Glutamatergic neuron (in vitro differentiated cells): ENCODE measurements at places on chromosomes 11 and 22. TPM values are rescaled to one million over a fixed set of nuclear protein-coding genes. Genes with fewer than 3 reads are reported as not detected.

DNA sequence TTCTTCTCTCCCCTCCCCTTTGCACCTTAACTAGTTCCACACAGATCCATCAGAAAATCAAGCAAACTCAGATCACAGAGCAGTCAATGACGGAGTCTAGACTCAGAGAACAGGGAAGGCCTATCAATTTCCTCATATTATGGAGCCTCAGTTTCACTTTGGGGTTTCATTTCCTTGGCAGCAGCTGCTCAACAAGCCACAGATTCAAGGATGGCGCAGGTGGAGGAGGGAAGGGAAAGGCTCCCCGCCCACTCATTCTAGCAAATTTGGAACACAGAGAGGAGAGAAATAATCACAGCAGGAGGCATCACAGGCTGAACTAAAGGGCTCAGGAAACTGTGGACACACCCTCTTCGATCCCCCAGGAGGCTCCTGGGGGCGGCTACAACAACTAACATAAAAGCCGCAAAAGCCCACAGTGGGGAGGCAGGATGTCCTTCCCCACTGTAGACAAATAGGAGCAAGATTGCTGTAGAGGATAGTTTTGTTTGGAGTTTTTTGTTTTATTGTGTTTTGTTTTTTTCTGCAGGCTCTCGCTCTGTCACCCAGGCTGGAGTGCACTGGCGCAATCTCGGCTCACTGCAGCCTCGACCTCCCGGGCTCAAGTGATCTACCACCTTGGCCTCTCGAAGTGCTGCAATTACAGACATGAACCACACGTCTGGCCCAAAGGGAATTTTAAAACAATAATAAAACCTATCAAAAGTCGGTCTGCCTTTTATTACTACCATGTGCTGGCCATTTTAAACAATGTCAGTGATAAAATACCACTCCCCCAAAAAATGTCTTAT, 3.4 kb downstream of the PLAAT3 start:
- peak overlapping the region; percentile 44 for H3K4me3 ChIP-seq
- H3K27ac ChIP-seq, result peak overlapping the region; percentile 1
- peaks cover 13% of the 10 kb centered on the region for H3K4me1 ChIP-seq
- no peaks in the 10 kb centered on the region for H3K36me3 ChIP-seq
- H3K27me3 ChIP-seq, result peaks cover 5% of the 10 kb centered on the region

GRCh38 chr11:12803086-12803826, 129.0 kb downstream of the TEAD1 start:
- peak overlapping the region; percentile 65 for H3K27ac ChIP-seq
- no peaks in the 10 kb centered on the region for H3K36me3 ChIP-seq
- peaks cover 5% of the 10 kb centered on the region for H3K27me3 ChIP-seq
- H3K4me1 ChIP-seq, result peaks cover 67% of the 10 kb centered on the region
- no peak for DNase-seq
- H3K4me3 ChIP-seq, result peak overlapping the region; percentile 61

- no peak overlapping the region for H3K4me3 ChIP-seq
- H3K27me3 ChIP-seq, result peaks cover 1% of the 10 kb centered on the region
- no peaks in the 10 kb centered on the region for H3K4me1 ChIP-seq
- peaks cover 2% of the 10 kb centered on the region for H3K36me3 ChIP-seq
- DNase-seq, result no peak
These were observed 12.4 kb downstream of the P4HA3 start for GRCh38 chr11:74299015-74299414.

DNA sequence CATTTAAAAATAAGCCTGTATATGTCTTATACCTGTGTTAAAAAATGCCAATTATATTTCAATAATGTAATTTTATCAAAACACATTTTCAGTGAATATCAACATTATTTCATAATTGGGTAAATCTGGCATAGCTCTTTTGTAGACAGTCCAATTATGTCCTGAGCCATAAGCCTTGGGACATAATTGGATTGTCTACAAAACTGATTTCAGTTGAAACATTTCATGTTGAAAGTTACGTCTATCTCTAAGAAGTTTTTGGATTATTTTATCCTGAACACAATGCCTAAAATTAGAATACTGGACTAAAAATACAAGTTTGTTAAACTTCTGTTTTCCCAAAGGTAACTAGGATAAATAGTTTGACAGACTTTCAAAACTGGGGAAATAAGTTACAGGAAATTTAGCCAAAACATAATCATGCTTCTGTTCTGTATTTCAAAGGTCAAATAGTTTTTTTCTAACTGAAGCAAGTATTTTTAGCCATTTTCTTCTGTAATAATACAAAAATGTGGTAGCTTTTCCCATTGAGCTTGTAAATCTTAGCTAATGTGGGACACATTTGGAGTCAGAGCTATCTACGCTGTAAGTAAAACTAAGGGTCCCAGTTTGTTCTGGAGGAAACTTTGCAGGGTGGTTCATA, 100.7 kb upstream of the BIRC3 start:
- H3K27ac ChIP-seq, result no peak overlapping the region
- no peaks in the 10 kb centered on the region for H3K36me3 ChIP-seq
- no peaks in the 10 kb centered on the region for H3K4me1 ChIP-seq
- DNase-seq, result no peak

DNA sequence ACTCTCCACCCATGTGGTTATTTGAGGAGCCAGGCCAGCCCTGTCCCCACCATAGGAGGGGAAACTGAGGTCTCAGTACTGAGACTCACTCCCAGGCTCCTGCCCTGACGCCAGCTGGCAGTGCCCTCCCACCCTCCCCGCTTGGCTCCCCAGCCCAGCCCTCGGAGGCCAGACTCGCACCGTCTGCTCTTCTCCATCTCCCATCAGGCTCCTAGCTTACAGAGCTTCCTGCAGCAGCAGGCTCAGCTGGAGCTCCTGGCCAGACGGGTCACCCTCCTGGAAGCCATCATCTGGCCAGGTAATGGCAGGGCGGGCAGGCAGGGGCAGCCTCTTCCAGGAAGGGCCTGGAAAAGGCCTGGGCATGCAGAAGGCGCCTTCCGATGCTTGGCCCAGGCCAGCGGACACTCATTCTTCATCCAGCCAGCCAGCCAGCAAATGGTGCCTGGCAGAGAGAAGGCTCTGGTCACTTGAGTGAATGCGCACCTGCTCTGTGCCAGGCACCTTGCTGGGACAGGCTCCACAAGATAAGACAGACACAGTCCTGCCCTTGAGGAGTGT, 12.6 kb downstream of the RHBDD3 start:
- no peak for DNase-seq
- H3K4me3 ChIP-seq, result no peak overlapping the region
- H3K36me3 ChIP-seq, result no peaks in the 10 kb centered on the region
- peaks cover 7% of the 10 kb centered on the region for H3K27me3 ChIP-seq

GRCh38 chr11:57203359-57203758, 21.6 kb downstream of the LRRC55 start:
- no peak overlapping the region for H3K4me3 ChIP-seq
- H3K27ac ChIP-seq, result no peak overlapping the region
- DNase-seq, result no peak
- peaks cover 7% of the 10 kb centered on the region for H3K27me3 ChIP-seq
- peaks cover 52% of the 10 kb centered on the region for H3K4me1 ChIP-seq
- H3K36me3 ChIP-seq, result peaks cover 11% of the 10 kb centered on the region

DNA sequence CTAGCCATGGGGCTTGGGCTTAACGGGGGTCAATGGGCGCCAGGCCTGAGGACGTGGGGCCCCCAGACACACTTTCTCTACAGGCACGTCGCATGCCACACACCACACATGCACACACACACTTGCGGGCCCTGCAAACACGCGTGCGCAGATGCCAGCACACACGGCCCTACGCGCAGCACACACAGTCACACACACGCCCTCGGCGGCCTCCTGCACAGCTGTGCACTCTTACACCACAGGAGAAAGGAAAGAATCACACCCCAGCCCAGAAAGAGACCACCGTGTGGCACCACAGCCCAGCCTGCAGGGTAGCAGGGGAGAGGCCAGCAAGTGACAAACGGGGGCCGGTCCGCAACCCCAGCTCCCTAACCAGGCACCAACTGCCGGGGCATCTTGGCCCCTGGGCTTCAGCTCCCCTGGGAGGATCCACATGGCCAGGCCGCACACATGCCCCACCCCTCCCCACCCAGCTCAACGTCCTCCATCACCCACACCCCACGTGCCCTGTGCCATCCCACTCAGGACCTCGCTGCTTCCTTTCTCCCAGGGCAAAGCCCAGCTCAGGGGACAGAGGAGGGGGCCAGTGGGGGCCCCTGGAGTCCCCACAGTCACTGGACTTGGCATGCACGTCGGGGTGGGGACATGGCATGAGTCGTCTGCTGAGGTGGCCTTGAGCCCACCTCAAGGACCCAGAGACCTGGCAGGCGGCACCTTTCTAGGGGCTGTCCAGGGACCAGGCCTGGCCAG, 26.3 kb upstream of the TH start:
- peaks cover 3% of the 10 kb centered on the region for H3K4me1 ChIP-seq
- peaks cover 10% of the 10 kb centered on the region for H3K27me3 ChIP-seq
- H3K36me3 ChIP-seq, result no peaks in the 10 kb centered on the region
- no peak for DNase-seq
- H3K27ac ChIP-seq, result peak overlapping the region; percentile 44

DNA sequence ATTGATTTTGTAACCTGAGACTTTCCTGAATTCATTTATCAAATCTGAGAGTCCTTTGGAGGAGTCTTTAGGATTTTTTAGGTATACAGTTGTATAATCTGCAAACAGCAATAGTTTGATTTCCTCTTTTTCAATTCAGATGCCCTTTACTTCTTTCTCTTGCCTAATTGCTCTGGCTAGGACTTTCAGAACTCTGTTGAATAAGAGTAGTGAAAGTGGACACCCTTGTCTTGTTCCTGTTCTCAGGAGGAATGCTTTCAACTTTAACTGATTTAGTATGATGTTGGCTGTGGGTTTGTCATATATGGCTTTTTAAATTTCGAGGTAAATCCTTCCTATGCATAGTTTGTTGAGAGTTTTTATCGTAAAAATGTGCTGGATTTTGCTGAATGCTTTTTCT, 227.4 kb downstream of the CSNK2A3 start:
- no peaks in the 10 kb centered on the region for H3K4me1 ChIP-seq
- no peak for DNase-seq
- no peak overlapping the region for H3K4me3 ChIP-seq
- no peak overlapping the region for H3K27ac ChIP-seq

DNA sequence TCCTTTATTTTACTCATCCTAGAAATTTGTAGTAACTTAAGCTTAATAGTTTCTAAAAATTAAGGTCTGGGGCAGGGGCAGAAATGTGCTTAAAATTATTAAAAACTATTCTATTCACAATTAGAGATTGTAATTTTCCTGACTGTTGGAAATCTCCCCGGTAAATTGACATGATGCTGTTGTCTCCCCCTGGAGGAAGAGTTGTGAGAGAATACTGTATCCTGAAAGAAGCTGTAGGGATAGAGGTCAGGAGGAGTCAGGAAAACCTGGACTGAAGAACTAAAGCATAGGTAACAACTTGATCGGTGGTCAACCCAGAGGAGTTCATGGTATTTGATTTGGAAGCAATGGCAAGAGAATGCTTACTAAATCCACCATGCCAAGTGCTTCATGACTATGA, 16.2 kb upstream of the ESAM start:
- H3K4me1 ChIP-seq, result no peaks in the 10 kb centered on the region
- no peak overlapping the region for H3K27ac ChIP-seq
- no peaks in the 10 kb centered on the region for H3K36me3 ChIP-seq
- no peak for DNase-seq

GRCh38 chr11:132920451-132921096, 611.7 kb downstream of the OPCML start:
- no peaks in the 10 kb centered on the region for H3K27me3 ChIP-seq
- no peak overlapping the region for H3K27ac ChIP-seq
- H3K36me3 ChIP-seq, result no peaks in the 10 kb centered on the region
- DNase-seq, result no peak

DNA sequence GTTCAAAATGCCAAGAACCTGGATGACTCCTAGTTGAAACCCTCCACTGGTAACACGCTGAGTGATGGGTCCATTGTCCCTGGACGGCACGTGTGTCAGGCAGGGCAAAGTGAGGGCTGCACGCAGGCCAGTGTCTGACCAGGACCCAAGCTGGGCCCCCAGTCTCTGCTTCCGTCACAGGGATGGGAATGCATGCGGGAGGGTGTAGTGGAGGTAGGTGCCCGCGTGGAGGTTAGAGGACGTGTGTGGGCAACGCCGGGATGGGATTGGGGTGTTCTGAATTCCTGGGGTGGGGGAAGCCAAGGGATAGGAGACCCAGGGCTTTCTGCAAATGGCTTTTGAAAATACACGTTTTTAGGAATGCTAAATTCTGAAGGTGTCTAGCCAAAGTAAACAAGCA, 943.3 kb downstream of the BRD1 start:
- H3K27me3 ChIP-seq, result no peaks in the 10 kb centered on the region
- H3K27ac ChIP-seq, result no peak overlapping the region
- H3K36me3 ChIP-seq, result no peaks in the 10 kb centered on the region
- no peak overlapping the region for H3K4me3 ChIP-seq
- DNase-seq, result no peak
- H3K4me1 ChIP-seq, result no peaks in the 10 kb centered on the region

DNA sequence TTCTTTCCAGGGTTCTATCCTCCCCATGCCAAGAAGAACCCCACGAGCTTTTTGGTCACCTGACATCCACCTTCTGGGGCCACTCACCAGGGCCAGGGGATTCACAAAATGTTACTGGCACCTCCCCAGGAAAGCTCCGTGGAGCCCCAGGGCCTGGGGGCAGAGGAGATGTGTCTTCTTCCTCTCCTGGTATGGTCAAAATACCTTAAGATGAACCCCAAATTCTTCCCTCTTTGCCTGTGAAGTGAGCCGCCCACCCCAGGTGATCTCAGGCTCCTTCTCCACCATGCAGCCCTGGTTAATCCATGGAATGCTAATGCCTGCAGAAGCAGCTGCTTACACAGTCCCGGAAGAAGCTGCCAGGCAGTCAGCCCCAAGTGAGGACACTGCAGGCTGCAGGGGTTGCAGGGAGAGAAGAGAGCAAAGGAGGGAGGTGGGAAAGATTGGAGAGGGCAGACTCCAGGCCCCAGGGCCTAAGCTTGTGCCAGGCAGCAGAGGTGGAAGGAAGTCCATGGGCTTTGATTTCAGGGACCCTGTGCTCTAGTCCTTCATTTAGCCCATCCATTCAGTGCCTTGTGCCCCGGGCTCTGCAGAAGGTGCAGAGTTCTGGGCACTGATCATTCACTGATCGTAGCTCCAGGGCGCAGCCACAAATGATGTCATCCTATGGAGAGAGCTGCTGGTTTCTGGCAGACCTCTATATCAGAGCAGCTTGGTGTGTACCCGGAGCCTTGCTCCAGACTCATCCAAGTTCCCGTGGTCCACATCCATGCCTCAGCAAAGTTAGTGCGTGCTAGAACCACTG, 127.9 kb upstream of the NECTIN1 start:
- peak; percentile 15 for DNase-seq
- no peaks in the 10 kb centered on the region for H3K36me3 ChIP-seq
- H3K4me1 ChIP-seq, result peaks cover 7% of the 10 kb centered on the region
- H3K4me3 ChIP-seq, result no peak overlapping the region
- peaks cover 16% of the 10 kb centered on the region for H3K27me3 ChIP-seq

- peaks cover 32% of the 10 kb centered on the region for H3K36me3 ChIP-seq
- no peak overlapping the region for H3K27ac ChIP-seq
- H3K4me3 ChIP-seq, result no peak overlapping the region
- DNase-seq, result no peak
These were observed 17.5 kb downstream of the PRG3 start for GRCh38 chr11:57363131-57364080.

GRCh38 chr22:40043081-40043480, 48.3 kb downstream of the FAM83F start:
- H3K36me3 ChIP-seq, result no peaks in the 10 kb centered on the region
- peaks cover 2% of the 10 kb centered on the region for H3K4me1 ChIP-seq
- no peak for DNase-seq
- H3K4me3 ChIP-seq, result no peak overlapping the region
- H3K27me3 ChIP-seq, result peaks cover 10% of the 10 kb centered on the region

The LMNTD2 gene
- total RNA-seq, result 2.3 TPM

The CLCF1 gene
- not detected for total RNA-seq

The PRR5L gene
- total RNA-seq, result 1.6 TPM

The MFRP gene
- not detected for total RNA-seq
